ENCODE measurements at places on chromosomes 2 and 18.

GRCh38 chr2:112305132-112305531, 29.7 kb downstream of the ZC3H6 start:
- no peak for DNase-seq

- DNase-seq, result no peak
These were observed 21.7 kb upstream of the POLI start for GRCh38 chr18:54247511-54248175.

DNA sequence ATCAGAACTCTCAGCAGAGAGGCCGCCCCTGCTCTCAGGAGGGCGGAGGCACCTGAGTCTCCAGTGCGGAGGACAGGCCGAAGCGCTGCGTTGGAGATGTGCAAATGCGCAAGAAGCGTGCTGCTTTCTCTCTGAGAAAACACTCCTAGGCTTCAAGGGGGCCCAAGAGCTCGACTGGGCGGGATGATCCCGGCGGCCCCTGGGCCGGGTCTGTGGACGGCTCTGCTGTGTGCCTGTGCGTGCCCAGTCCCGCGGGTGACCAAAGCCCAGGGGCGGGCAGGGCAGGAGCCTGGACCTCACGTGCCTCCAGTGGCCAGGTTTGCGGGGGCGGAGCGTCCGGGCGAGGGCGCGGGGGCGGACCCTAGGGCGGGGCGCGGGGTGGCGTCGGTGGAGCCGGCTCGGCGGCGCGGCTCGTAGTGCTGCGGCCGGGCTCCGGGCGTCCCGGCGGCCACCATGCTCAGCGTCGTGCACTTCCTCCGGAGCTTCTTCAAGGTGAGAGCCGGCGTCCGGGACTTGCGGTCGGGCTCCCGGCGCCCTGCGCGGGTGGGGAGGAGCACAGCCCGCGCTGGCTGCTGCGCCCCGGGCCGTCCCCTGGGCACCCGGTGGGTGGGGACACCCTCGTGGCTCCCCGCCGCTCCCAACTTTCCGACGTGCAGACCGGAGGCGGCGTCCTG, at the start of gene ARHGEF4:
Gene ARHGEF4, plus strand, starts transcription at position 414 of the 674 bp plus-strand sequence. Its CDS starts 40 bp downstream, at position 454.
- no peak for DNase-seq

DNA sequence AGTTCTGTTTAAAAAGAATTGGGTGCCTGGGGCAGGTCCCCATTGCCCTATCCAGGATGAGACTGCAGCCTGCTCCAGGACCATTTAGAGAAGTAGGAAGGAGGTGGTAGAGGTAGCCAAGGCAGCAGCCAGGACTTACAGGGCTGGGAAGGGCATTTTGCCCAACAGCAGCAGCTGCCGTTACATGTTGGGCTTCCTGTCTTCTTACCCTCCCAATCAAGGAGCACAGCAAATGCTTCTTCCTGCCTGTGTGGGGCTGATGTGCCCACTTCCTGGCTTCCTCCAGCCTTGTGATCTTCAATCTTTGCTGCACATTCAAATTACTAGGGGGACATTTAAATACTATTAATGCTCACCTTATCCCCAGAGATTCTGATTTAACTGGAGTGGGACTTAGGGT, 112.0 kb downstream of the QPCT start:
- DNase-seq, result no peak

- no peak for DNase-seq
These were observed 1658.2 kb upstream of the PIK3C3 start for GRCh38 chr18:40296717-40297413.

DNA sequence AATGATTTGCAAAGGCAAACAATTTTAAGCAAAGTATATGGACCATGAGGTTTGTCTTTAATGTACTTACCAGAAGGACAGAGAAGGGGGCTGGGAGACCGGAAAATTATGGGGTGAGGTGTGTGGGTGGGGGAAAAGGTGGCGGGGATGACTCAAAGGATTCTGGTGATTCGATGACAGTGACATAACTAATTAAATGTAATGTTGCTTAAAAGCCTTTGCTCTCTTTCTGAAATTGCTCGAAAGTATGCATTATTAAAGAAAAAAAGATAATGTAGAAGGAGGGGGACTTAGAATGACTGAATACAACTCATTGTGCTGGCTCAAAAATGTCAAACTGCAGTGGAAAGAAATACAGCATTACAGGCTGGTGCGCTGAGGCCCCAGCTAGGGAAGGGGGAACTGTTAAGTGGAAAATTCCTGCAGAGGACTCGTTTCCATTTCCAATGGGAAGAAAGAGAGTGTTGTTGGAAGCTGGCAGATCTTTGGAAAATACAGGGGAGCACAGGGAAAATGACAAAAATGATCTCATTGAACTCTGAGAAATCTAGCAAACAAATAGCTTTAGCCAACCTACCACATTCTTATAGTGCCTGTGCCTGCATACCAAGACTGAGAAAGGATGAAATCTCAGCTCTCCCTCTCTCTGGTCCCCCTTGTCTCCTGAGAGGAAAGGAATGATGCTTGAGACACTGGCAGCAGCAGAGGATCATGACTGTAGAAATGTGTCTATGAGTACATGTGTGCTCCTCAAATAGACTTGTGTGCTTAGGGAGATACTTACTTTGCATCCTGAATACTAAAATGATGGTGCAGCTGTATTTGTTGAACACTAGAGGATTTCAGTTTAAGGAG, 632.4 kb downstream of the NYAP2 start:
- DNase-seq, result no peak

GRCh38 chr2:955829-956731, 5.4 kb downstream of the SNTG2 start:
- no peak for DNase-seq

GRCh38 chr2:12543978-12544558, 172.7 kb upstream of the TRIB2 start:
- peak; percentile 92 for DNase-seq

DNA sequence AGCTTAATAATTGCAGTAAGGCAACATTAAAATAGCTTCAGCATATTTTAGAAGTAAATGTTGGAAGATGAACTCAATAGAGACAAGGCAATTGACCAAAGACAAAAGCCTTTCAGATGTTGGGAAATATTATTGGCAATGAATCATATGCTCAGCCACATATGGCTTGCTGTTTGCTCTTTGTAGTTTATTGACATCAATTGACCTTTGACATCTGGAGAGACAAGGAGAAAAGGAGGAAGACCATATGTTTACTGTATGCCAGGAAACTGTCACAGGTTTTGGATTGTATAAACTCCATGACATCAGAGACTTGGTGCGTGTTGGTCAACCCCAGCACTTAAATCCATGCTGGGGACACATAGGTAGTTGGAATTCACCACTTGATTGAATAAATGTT, 60.6 kb upstream of the SLC16A14 start:
- no peak for DNase-seq

GRCh38 chr2:190094316-190094871, 31.9 kb upstream of the MSTN start:
- DNase-seq, result no peak

GRCh38 chr2:129800686-129801085, 178.8 kb upstream of the RAB6C start:
- DNase-seq, result no peak

DNA sequence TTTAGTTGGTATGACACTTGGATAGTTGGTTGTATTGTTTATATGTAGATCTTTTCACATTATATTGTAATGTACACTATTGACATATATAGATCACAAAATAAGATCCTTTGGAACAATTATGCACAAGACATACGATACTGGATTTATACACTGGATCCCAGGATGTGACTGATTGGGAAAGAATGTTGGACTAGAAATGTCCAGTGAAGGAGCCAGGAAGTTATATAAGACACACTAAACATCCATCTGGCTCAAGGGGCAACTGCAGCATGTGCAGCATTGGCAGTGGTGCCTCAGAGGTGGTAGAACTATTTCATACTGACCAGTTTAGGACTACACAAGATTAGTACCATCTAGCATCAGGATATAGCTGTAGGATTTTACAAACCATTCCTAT, 104.9 kb downstream of the TRABD2A start:
- no peak for DNase-seq

DNA sequence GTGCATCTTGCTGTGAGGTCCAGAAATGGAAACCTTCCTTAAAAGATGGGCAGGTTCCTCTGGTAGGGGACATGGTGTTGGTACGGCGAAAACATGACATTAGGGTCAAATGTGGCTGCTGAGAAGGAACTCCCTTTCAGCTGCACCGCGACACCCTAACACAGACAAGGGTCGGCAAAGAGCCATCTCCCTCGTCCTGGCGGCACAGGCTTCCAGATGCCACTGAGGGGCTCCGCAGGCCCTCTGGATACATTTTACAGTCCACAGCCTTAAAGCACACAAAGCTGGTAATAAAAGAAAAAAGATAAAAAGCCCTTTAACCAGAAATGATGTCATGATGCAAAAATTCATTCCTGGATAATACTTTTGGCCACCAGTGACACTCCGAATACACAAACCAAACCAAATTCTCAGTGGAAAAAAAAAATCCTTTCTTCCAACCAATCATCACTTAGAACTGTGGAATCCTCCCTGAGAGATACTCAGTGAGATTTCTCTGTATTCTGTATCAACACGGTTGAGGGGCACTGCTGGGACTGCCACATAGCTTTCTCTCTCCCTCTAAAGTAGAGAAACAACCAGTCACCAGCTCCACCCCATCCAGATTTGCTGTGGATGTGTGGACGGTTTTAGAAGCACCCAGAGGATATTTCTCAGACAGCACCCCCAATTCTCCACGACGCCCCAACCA, 174.8 kb downstream of the HDAC4 start:
- DNase-seq, result peak; percentile 16

- no peak for DNase-seq
These were observed 175.6 kb downstream of the MC4R start for GRCh38 chr18:60196836-60197606.

DNA sequence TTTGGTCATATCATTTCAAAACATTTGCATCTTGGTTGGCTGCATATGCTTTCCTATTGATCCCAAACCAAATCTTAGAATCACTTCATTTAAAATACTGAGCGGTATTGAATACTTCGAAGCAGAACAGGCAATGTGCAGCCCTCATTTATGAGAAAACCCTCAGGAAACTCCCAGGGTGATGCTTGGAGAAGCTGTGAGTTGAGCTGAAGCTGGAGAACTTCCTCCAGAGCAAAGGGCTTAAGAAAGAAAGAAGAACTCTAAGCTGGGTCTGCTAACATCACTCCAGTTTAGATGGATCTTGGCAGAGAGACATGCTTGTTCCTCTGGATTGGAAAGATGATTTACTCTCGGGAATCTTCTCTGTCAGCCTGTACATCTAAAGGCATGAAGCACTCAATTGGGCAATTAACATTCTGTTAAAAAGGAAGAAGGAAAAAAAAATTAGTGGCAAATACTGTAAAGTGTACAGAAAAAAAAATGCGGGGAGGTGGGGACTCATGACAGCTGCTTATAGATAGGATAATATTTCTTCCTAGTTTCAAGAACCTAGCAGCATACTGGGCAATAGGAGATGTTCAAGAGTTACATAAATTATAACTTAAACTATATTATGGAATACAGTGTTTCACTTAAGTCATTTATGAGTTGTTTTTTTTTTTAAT, 49.5 kb downstream of the ATIC start:
- DNase-seq, result no peak
